ENCODE measurements at places on chromosomes 4 and X.

DNA sequence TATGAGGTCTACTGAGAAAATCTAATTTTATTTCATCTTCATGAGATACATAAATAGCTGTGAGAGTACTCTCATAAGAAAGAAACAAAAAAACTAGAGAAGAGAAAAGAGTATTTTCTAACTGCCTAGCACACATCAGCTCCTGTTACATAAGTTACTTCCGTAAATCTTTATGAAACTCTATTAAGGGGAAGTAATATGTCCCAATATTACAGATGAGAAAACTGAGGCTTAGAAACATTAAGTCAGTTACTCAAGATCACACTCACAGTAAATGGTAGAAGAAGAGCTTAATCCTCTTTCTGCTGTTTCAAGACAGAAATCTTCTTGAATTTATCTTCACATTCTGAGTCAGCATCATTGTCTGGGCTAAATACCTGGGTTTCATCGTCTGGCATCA lies 164.1 kb downstream of the DTHD1 start:
- no peak for DNase-seq

DNA sequence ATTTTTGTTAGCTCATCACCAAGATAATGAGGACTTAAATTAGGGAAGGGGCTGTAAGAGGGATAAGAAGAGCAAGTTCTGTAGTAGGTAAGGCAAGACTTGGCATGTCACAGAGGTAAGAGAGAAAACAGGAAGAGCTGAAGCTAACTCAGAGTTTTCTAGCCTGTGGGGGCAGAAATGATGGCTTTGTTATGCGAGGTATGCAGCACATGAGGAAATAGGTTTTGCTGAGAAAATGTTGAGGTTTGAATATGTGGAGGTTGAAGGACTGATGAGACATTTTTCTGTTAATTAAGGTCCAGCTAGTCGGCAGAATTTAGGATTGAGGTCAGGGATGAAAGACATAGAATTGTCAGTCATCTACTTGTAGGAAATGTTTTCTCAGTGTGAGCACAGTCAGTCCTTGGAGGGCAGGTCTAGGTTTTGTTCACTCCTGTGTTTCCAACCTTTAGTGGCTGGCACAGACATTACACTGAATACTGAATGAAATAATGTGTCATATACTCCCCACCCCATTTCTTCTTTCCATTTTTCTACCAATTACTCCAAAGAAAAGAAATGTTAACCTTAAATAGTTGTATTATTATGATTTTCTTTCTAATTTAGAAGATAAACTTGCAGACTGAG lies 154.0 kb upstream of the AADAT start:
- DNase-seq: no peak

GRCh38 chr4:113012786-113013185 lies 36.7 kb upstream of the ANK2 start:
- DNase-seq: no peak

GRCh38 chr4:7539659-7540058 lies 104.9 kb upstream of the PSAPL1 start:
- DNase-seq: no peak

All from astrocyte of the spinal cord (primary cell).